ENCODE measurements at places on chromosomes 3 and 15.

DNA sequence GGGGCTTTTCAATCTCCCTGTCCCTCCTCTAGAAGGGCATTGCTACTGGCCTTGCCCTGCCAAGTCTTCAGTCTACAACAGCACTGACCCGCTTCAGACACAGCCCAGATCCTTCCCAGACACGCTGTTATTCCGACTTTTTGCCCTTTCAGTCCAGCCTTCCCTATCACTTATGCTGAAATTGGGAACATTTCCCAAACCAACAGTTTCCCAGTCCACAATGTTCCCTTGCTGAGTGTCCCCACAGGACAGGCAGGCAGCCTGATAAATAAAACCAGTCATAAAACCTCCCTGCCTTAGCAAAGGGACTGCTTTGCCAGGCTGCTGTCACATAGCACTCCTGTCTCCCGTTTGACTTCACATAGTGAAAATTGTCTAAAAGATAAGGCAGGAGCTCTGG lies 43.5 kb downstream of the GOLGA6L2 start:
- DNase-seq: no peak

DNA sequence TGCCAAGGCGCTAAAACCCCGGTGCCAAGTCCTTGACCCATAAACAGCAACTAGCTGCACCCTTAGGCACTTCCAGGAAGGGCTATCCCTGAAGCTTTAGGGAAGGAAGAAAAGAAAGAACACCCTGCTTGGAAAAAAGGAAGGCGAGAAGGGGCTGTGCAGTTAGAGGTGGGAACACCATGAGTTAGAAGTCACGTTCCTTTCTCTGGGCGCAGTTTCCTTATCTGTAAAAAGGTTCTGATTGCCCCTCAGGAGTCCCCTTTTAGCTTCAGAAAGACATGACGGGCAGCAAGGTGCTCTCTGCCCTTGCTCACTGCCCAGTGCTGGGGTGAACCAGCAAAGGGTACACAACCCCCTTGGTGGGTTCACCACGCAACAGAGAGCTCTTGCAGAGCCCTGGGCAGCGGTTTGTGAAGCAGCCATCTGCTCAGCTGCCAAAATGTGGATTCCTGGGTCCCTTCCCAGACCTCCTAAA lies 798 bp downstream of the GCHFR start:
- no peak for DNase-seq

GRCh38 chr3:140249188-140249587 lies 314.2 kb downstream of the CLSTN2 start:
- no peak for DNase-seq

- DNase-seq: no peak
These were observed 29.1 kb downstream of the HDAC11 start for GRCh38 chr3:13509059-13509815.

DNA sequence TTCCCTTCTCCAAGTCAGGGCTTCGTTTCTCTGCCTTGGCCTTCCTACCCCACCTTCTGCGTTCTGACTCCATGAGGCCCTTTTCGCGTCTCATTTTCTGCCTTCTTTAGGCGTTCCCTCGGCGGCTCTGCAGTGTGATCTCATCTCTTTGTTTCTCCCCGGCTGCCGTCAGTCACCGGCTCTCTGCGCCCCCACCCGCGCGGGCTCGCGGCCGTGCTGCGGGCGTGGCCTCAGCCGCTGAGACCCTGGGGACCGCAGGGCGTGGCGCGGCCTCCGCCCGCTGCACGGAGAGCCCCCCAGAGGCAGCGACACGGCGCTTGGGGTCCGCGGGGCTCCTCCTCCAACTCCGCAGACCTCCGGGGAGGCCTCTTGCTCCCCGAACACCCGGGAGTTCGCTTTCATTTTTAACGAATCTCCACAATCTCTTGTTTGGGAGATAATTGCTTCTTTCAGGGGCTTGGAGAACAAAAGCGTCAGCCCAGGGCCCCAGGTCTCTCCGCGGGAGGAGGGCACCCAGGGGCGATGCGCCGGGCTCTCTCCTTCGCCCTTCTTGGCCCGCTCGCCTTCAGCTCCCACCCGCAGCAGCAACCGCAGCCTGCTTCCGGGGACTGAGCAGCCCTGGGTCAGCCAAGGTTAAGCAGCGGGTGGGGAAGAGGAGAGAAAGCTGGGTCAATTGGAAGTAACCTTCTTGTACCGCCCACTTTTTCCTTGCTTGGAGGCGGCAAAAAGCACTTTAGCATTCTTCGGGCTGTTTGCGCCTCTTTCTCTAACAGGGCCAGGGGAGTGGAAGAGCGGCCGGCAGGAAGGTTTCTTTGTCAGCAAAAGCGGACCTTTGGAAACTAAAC lies 35.2 kb downstream of the GAP43 start:
- DNase-seq: peak; percentile 74

DNA sequence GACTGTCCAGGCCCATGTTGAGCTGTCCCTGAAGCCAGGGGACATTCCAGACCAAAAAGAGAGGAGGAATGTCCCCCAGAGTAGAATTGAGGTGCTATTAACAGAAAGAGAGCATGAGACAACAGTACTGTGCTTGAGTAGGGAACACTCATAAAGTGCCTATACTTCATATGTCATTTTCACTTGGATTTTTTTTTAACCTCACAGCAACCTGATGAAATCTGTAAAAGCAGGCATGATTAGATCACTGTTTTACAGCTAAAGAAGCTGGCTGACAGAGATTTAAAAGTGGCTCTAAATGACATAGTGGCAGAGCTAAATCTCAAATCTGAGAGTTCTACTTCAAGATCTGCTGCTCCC lies 18.8 kb downstream of the PODXL2 start:
- DNase-seq: no peak

DNA sequence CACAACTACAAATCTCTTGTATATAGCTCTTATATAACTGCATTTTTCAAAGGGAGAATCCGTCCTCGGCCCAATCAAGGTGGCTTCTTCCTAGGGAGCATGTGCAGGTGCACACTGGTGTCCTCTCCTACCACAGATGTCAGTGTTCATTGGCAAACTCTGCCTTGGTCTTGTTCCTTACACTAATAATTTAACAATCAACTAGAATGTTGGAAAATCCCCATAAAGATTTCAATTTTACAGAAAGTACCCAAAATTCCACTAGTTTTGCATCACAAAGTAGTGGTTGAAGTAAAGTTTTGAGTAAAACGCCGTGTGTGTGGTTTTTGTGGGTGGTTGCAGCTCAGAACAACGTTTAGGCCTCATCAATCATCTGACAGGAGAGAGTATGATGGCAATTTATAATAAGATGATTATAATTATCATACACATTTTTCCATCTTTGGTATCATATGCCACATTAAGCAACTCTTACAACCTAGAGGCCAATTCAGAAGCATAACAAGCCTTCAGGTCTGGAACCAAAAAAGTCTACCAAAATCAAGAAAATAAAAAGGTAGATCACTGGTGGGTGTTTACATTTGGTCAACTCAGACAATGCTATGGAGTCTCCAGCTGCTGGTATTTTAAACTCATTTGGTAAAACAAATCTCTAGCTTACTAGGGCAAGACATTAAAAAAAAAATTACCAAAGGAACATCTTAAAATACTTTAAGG lies 128.9 kb upstream of the BHLHE40 start:
- no peak for DNase-seq

DNA sequence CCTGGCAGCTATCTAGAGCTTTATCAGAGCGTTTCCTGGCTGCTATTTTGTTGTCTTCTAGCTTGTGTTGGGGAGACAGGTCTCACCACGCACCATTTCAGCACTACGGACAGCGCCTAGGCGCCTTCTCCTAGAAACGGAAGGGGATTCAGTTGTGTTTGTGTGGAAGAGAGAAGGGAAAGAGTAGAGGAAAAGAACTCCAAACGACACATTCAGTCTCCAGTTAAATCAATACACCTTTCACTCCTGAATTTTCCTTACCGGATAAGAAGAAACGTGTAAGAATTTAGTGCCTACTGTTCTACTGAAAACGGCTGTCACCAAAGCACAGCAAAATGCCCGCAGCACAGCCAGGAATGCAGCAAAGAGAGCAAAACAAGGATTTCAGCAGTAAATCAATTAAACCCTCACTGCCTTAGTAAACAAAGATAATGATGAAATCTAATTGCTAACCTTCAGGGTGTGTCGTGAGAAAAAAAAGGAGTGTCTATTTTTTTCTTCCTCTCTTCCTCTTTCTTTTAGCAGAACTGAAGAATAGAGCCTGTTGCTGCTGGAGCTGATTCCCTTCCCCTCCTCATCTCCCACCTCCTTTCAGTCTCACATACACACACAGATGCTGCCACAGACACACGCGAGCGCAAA lies 412 bp upstream of the CTXN2 start:
- peak; percentile 59 for DNase-seq

DNA sequence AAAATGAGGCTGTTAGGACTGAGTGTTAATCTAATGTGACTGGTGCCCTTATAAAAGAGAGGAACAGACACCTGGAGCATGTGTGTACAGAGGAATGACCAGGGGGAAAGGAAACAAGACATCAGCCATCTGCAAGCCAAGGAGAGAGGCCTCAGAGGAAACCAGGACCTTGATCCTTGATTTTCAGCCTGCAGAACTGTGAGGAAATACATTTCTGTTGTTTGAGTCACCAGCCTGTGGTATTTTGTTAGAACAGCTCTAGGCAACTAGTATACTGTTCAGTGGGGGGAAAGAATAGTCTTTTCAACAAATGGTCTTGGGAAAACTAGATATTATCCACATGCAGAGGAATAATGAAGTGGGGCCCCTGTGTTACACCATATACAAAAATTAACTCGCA lies 80.6 kb downstream of the CCR1 start:
- no peak for DNase-seq

- DNase-seq: no peak
These were observed 240.0 kb upstream of the SEMA6D start for GRCh38 chr15:47477341-47477740.

- no peak for DNase-seq
These were observed 64.9 kb downstream of the DIPK2A start for GRCh38 chr3:144036498-144036897.

DNA sequence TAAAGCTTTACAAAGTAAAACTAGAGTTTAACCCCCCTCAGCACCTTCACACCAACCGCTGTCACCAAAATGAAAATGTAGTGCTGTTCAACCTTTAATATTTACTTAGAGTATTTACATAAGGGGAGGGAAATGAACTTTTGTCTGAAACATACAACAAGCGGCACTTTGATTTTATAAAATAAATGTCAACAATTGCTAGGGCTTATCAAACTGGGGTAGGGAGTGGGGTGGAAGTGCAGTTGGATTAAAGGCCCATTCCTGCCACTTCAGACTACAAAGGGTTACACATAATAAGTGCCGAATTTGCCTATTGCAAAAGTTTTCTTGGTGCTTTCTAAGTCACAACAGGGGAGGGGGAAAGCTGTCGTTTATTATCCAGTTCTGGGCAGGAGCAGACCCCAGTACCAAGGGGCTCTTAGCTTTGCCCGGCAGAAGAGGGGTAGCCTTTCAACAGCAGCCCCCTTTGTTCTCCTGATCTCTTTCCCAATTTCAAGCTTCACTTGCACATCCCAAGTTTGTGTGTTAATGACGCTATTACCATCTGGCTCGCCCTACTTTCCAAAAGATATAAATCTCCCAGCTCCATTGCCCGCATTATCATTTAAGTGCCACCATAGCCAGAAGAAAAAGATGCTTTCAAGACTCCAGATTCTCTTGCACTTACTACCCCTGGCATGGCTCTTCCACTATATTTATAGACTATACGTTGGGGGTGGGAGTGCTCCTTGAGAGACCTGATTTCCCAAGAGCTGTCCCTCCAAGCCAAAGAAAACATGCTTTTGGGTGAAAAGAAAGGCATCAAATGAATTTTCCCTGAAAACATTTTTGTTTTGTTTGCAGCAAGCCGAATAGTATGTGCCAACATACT lies 17.0 kb downstream of the SOX2 start:
- no peak for DNase-seq

- peak; percentile 60 for DNase-seq
These were observed at the start of gene IRAK2 for GRCh38 chr3:10164546-10165393. IRAK2 (plus strand) TSS chr3:10164919; CDS start chr3:10164955, 36 bp downstream.

GRCh38 chr3:71062037-71062932 lies 521.2 kb downstream of the FOXP1 start:
- no peak for DNase-seq

DNA sequence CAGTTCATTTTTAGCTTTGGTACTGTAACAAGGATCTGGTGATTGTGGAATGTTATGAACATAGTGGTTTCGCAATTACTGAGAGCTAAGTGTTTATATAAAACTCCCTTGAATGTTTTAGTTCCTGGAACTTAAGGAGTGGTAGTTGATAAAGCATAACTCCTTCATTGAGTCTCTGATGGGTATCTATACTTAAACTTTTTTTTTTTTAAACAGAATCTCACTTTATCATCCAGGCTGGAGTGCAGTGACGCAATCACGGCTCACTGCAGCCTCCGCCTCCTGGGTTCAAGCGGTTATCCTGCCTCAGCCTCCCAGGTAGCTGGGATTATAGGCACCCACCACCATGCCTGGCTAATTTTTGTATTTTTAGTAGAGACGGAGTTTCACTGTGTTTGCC lies 11.3 kb downstream of the PRKCI start:
- no peak for DNase-seq

GRCh38 chr3:157123621-157124020 lies 36.3 kb downstream of the CCNL1 start:
- DNase-seq: no peak

DNA sequence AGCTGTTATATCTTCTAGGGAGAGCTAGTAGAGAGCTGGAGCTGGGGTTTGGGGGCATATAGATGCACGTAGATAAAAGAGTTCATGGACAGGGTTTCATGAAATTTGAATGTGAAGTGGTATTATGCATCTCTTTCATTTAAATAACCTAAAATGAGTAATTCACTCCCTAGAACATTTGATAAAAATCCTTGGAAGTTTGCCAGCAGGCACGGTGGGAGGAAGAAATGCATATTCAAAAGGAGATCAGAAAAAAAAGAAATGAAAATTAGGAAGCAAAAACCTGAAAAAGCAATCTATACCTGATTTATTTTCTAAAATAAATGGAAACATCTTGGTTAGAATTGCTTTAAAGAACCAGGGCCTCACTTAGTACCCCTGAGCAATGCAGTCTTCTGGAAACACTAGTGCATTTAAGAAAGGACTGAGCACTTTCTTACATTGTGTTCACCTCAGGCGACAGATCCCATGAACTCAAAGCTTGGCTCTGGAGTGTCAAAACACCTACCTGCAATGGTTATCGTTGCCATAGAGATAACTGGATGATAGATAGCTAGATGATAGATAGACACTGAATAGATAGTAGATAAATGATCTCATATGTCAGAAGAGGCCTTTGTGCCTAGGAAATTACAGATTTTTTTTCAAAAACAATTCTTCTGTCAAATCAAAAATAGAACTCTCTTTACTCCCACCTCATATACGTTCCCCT lies 458.6 kb upstream of the THRB start:
- DNase-seq: no peak

GRCh38 chr3:128936341-128936740 lies 56.9 kb downstream of the ACAD9 start:
- no peak for DNase-seq

GRCh38 chr15:41695750-41696436 lies 35.7 kb downstream of the MGA start:
- DNase-seq: peak; percentile 41

- no peak for DNase-seq
These were observed 646.9 kb upstream of the LMCD1 start for GRCh38 chr3:7854721-7855120.

Data from midbrain (tissue), 1 donor.